Omental fat pad (tissue), 4 donors: ENCODE measurements at places on chromosomes 12 and 14.

GRCh38 chr12:64682572-64683277 lies 72.4 kb downstream of the RASSF3 start:
- DNase-seq, result no peak

GRCh38 chr14:78248501-78249090 lies 78.4 kb downstream of the NRXN3 start:
- no peak for DNase-seq

- no peak for DNase-seq
Measured at GRCh38 chr14:26808407-26808806, 210.6 kb upstream of the NOVA1 start.

- no peak for DNase-seq
Measured at GRCh38 chr12:123102366-123102765, 48.5 kb downstream of the PITPNM2 start.
